Mesendoderm (in vitro differentiated cells): ENCODE measurements at places on chromosomes 13 and 19.

- DNase-seq: peak; percentile 58
These were observed at the start of gene AP1M2 for GRCh38 chr19:10587022-10587838. Gene AP1M2 (minus strand): TSS chr19:10587312. CDS start chr19:10587231, 81 bp downstream.

DNA sequence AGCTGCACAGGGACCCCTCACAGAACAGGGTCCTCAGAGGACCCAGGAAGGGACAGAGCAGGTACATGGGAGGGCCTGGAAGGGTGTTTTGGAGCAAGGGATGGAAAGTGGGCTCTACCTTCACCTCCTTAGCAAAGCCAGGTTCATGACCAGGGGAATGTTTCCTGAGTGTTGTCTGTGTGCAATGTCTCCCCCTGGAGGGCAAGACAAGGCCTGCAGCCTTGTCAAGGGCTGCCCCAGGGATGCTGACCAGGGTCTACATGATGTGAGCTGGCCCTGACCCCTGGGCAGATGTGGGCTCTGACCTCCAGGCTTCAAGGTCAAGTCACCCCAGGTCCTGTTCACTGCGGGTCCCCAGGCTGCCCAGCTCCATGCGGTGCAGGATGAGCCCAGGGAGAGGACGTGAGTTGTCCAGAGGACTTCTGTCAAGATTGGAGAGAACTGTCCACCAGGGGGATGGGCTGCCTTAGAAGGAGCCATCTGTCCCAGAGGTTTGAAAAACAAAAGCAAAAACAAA is 1.0 kb upstream of the CEACAM1 start:
- DNase-seq: peak; percentile 82

- no peak for DNase-seq
These were observed at the start of gene KLK14 for GRCh38 chr19:51082611-51083010. Gene KLK14 (minus strand): TSS chr19:51082887. CDS start chr19:51082614, 273 bp downstream.

GRCh38 chr13:112641456-112642089 is 48.3 kb upstream of the ATP11A start:
- DNase-seq: no peak

- DNase-seq: peak; percentile 72
These were observed 34.2 kb upstream of the PNMA8B start for GRCh38 chr19:46529622-46530451.
